HTR-8/SVneo (cell line): ENCODE measurements at places on chromosomes 11 and 22.

DNA sequence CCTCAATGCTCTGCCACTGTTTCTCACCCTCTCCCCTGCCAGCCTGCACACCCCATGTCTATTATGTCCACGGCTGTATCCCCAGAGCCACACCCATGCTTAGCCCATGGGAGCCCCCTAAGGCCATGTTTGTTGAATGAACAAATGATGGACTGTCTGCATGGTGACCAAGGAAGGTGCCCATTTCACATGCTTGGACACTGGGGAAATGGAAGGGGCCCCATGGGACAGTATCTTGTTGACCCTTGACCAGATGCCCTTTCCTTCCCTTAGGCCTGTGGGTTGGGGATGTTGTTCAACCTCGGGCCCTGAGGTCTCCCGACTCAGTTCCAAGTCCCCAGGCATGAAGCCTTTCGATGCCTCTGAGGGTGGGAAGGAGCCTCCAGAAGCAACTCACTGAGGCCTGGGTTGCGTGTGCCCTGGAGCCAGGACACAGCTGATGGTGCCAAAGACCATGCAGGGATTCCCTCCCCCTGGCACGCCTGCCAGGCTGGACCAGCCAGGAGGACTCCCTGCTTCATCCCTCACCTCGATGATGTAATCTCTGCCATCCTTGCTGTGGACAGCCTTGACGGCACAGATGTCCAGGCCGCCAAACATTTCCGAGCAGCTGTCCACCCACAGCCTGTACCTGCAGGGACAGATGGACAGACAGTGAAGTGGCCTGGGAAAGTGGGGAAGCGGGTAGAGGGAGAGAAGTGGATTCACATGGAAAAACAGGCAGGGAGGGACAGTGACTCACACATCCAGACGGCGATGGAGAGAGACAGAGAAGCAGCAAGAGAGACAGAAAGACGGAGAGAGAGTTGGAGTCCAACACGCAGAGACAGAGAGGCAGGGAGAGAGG, 58.9 kb downstream of the FBXO7 start:
- no peak for DNase-seq

- DNase-seq: no peak
Measured at GRCh38 chr11:116927163-116927974, 89.9 kb upstream of the APOA1 start.

- no peak for DNase-seq
Measured at GRCh38 chr11:134542401-134543165, 130.5 kb upstream of the B3GAT1 start.

DNA sequence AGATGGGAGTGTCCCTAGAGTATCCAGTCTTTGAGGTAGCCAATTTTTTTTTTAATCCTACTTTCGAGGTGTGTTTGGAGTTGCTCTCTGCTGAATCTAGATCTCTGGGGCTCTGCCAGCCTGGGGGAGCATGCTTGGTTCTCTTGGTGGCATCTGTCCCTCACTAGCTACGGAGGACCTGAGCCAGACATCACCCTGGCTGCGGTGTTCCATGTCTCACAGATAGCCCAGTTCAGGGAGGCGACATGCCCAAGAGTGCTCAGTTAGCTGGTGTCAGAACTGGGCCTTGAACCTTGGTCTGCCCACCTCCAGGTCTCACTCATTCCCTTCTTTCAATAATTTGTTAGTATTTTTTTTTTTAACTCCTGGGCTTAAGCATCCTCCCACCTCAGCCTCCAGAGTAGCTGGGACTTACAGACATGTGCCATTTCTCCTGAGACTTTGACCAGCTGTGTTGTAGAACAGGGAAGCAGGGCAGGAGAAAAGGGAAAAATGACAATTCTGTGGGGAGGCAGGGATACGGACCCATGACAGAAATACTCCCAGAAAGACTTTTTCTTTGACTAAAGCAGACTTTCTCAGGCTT, 621 bp downstream of the HMOX1 start:
- no peak for DNase-seq
